Hematopoietic multipotent progenitor cell treated with erythropoietin and hydrocortisone succinate and interleukin-3 and kit ligand, for 8 days (in vitro differentiated cells): ENCODE measurements at places on chromosomes 2 and 18.

GRCh38 chr2:42054714-42055430 is 7.1 kb downstream of the PKDCC start:
- no peak for DNase-seq

DNA sequence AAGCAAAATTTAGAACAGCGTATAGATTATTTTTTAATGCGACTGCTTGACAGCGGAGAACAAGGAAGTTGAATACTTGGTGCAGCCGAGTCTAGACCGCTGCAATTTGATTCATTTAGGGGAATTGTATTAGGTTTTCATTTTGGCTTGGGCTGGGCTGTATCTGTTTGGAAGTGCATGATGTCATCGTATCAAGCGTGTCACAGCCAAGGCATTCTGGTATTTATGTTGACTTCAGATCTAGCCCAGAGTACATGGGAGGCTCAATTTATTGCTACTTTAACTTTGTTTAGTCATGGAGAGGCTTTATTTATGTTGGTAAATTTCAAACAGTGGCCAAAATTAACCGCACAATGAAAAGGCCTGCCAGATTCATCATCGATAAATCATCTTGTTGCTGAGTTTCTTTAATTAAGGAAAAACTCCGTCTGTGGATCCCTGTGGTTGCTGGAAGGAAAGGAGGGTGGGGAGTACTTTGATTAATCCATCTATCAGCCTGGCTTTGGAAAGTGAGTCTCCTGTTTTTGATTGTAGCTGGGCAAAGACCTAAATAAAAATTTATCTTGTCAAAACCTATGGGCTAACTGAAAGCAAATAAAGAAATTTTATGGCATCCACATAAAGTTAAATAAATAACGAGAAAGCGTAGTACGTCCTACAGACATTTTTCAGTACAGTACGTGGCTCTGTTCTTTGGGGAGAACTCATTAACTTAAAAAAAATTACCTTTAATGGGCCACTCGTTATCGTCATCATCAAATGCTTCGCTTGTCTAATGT is 230.4 kb upstream of the SPRED2 start:
- DNase-seq = no peak

DNA sequence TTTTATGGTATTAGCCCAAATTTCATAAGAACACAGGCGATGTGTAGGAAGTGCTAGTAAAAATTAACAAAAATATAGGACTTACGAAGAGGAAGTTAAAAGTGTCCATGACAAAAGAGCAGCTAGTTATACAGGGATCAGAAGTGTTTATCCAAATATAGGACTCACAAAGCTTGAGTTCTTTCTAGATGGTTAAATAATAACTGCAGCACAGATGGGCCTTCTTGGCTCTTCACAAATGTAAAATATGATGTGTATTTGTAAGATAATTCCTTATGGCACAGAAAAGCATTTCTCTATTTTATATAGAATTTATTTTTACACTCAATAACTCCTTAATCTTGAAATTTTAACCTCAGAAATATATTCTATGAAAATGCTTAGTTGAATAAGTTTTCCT is 100.9 kb upstream of the SPHKAP start:
- no peak for DNase-seq

GRCh38 chr2:205913668-205914067 is 172.3 kb downstream of the INO80D start:
- DNase-seq = no peak

DNA sequence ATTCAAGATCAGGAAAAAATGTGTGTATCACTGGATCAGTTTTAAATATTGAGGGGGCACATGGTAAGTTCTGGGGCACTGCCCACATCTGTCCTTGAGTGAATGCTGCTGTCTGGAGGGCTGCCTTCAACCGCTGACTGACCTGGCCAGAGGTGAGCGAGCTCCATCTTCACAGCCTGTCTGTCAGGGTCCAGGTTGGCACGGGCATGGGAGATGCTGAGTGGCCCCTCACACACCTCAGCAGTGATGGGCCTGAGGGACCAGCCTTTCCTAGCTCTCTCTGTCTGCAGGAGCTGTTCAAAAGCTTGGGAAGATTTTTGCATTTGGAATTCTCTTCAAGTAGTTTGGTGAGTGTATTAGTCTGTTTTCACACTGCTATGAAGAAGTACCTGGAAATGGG is 114.8 kb upstream of the ALKAL2 start:
- no peak for DNase-seq

- peak; percentile 80 for DNase-seq
Observed at GRCh38 chr2:62180975-62181374, 14.9 kb upstream of the B3GNT2 start.
